Keratinocyte (primary cell): ENCODE measurements at places on chromosomes 12 and 14. TPM values are rescaled to one million over a fixed set of nuclear protein-coding genes. Genes with fewer than 3 reads are reported as not detected.

TAS2R19 gene
- 0.17 to 0.31 TPM in 2 of 3 replicates, not detected in the other for polyA plus RNA-seq

PDE3A gene
- 0.01 TPM in 1 of 3 replicates, not detected in the others for polyA plus RNA-seq

GPR65 gene
- polyA plus RNA-seq = not detected in 3 replicates

PCED1B gene
- polyA plus RNA-seq = 3.1 to 3.7 TPM (median 3.2 TPM) in 3 replicates

TSPAN9 gene
- polyA plus RNA-seq = 27.5 to 39.5 TPM (median 36.2 TPM) in 3 replicates

LRRC43 gene
- polyA plus RNA-seq = 0.33 to 0.60 TPM (median 0.45 TPM) in 3 replicates

DNA sequence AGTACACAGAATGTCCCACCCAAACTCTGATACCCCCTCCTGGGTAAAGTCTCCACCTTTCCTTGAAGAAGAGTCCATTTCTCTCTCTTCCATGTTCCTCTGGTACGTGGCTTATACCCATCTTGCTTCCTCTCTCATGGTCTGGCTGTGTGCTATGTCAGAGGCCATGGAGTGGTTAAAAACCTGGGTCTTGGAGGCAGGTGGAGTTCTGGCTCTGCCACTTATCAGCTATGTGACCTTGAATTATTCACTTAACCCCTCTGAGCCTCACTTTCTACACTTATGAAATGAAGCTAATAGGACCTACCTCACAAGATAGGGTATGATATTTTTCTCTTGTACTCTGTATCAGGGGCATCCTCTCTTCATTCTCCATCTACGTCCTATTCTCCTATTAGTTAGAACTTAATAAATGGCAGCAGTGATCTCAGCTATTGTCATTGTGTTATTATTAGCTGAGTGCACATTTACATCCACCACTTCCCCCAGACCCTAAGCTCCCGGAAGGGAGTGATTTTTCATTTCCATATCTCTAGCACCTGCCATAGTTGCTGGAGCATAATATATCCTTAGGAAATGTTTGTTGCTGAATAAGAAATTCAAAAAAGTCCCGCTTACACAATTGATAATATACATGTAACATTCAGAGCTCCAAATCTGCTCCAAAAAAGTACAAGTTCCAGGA, 59.8 kb upstream of the NOS1 start:
- no peak for DNase-seq

DNA sequence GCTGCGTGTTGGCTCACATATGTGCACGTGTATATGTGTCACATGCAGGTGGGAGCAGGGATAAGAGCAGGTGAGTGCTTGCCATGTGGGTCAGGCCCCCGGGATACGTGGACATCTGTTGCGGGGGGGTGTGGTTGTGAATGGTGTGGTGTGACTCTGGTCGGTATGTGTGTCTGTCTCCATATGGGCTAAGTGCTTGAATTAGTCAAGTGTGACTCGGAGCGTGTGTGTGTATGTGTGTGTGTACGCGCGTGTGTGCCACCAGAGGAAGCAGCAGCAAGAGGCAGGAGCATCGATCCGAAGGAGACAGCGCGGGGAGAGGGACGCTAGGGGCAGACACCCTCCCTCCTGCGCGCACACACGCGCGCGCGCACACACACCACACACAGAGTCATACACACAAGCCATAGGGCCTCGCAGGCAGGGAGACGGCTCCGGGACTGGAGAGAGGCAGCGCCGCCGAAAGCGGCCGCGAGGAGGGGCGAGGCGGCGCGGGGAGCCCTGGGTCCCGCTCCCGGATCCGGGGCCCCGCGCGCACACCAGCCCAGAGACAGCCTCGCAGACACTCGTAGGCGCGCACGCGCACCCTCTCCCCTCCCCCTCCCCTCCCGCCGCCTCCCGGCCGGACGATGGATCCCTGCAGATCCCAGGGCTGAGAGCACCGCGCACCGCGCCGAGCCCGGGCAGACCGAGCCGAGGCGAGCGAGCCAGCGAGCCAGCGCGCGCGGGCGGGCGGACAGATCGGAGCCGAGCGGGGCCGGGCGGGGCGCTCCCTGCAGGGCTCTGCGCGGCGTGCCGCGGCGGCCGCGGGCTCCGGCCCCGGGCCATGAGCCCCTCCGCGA, at the start of gene ASIC1:
TSS of gene ASIC1 (plus strand) at position 597 of the 842 bp plus-strand sequence. CDS start 1,171 bp downstream, outside the sequence.
- DNase-seq = peak; percentile 73

GRCh38 chr12:58044966-58045365, 103.6 kb downstream of the ATP23 start:
- no peak for DNase-seq

- no peak for DNase-seq
Measured at GRCh38 chr12:104551-105081, 38.0 kb downstream of the IQSEC3 start.

DNA sequence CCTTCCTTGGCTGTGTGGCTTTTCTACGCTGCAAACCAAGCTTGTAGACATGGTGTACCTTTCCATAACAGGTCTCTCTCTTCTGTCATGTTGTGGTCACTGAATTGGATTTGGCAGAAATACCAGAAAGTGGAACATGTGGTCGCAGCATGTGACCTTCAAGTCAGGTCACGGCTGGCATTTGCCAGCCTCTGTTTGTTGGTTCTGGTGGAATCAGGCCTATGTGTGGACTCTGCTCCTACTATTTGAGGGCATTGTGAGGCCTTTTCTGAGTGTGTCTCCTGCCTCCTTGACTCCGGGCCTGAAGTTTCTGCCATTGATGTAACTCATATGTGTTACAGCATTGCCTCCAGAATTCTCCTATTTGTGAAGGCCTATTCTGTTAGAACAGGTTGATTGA, 116.7 kb downstream of the CACNA1C start:
- no peak for DNase-seq

GRCh38 chr12:7023114-7023513, 4.8 kb upstream of the LPCAT3 start:
- no peak for DNase-seq

- no peak for DNase-seq
Measured at GRCh38 chr14:28875934-28876571, 109.5 kb downstream of the FOXG1 start.

DNA sequence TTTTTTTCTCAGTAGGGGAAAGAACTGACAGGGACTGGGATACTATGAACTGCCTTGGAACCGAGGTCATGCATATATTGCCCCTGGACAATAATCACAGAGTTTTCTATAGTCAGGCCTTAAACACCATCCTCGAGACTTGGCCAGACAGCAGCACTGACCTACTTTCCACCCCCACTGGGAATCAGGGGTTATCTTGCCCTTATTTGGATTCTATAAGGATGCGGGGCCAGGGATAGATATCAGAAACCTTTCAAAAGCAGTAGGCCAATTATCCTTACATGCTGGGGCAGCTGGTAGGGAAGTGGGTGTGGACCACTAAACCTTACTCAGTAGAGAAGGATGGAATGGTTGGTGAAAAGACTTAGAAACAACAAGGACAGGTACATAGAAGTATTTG, 2.0 kb downstream of the ZNF219 start:
- DNase-seq = no peak

- no peak for DNase-seq
Measured at GRCh38 chr14:28307506-28307905, 459.1 kb upstream of the FOXG1 start.

DNA sequence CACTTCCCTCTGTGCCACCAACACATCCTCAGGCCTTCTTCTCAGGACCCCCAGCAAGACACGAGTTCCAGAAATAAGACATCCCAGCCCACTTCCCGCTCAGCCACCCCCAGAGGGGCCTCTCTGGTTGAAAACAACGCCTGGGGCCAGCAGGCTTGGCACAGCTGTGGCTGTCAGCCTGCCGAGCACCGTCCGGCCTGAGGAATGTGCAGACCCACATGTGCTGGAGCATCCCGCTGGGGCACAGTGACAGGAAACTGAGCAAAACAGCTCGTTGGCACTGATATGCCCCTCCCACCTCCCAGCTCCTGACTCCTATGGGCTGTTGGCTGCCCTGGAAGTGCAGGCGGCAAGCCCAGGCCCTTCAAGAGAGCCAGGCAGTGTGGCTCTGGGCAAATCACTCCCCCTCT, 1.4 kb downstream of the SYNE3 start:
- no peak for DNase-seq

DNA sequence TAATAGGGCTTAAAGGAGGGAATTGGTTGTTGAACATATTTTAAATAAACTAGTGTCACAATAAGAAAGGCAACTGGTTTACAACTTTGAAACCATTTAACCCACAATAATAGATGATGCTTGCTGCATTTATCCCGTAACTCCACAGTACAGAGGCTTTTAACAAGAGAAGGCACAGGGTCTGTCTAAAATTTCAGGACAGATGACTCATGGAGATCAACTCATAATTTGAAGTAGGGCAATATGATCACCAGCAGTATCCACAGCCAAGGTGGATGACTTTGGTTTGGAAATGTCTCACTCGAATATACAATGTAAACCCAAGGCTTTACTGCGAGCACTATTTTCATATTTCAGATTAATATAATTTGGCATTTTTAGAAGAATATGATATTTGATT, 340.2 kb downstream of the LRIG3 start:
- no peak for DNase-seq

GRCh38 chr12:19191089-19191488, 61.6 kb downstream of the PLEKHA5 start:
- no peak for DNase-seq

DNA sequence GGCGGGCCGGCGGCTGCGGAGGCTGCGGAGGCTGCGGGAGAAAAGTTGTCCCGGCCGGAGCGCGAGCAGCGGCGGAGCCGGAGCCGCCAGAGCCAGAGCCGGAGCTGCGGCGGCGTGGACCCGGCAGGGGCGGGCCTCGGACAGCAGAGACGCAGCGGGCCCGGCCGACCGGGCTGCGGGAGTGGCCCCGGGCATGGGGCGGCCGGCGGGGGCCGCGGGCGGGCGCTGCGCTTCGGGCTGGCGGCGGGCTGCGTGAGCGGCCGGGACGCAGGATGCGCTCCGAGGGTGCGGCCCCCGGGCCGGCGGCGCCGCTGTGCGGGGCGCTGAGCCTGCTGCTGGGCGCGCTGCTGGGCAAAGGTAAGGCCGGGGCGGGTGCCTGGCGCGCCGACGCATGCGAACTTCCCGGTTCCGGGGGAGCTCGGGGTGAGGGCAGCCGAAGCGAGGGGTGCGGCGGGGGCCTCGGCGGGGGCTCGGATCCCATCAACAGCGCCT, at the start of gene TMEM132C:
TSS of gene TMEM132C (plus strand) at position 40 of the 492 bp plus-strand sequence. CDS start at position 273, 233 bp downstream.
- DNase-seq = no peak

- no peak for DNase-seq
Measured at GRCh38 chr14:101854366-101854765, 92.9 kb downstream of the PPP2R5C start.

GRCh38 chr14:22432348-22432976, 156.6 kb downstream of the DAD1 start:
- peak; percentile 50 for DNase-seq

GRCh38 chr12:89521364-89522223, 3.0 kb downstream of the GALNT4 start:
- DNase-seq = no peak

GRCh38 chr12:64609536-64610078, 688 bp upstream of the RASSF3 start:
- DNase-seq = no peak

DNA sequence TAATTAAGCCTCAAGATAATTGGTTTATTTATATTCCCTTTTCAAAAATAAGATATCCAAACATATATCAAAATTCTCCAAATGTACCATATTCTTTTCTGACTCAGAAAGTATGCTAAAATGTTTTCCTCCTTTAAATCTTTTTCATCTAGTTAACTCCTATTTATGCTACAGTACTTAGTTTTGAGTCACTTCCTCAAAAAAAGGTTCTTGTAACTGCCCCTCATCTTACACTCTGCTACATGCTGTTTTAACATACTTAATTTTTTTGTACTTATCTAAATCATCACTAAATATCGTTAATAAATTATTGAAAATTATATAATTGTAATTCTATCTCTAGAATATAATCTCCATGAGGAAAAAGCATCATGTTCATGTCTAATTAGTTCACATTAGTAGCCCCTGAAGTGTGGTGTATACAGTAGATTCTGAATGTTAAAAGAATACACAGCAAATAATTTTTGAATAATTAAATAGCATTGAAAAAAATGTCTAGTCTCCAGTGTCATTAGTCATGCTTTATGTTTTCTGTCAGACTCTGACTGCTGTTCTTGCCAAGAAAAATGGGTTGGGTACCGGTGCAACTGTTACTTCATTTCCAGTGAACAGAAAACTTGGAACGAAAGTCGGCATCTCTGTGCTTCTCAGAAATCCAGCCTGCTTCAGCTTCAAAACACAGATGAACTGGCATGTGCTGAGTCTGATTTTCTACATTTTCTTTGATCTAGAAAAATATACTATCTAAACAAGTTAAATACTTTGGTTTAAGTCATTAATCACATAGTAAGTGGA, 3.5 kb downstream of the KLRD1 start:
- no peak for DNase-seq
